Renal cortical epithelial cell (primary cell): ENCODE measurements at places on chromosomes 11 and 22.

GRCh38 chr11:130601764-130602460 is 153.5 kb downstream of the ADAMTS15 start:
- no peak for DNase-seq

GRCh38 chr22:37416389-37416788 is 10.9 kb downstream of the ELFN2 start:
- no peak for DNase-seq

- DNase-seq, result no peak
Measured at GRCh38 chr22:25134451-25134850, 65.2 kb upstream of the CRYBB3 start.

DNA sequence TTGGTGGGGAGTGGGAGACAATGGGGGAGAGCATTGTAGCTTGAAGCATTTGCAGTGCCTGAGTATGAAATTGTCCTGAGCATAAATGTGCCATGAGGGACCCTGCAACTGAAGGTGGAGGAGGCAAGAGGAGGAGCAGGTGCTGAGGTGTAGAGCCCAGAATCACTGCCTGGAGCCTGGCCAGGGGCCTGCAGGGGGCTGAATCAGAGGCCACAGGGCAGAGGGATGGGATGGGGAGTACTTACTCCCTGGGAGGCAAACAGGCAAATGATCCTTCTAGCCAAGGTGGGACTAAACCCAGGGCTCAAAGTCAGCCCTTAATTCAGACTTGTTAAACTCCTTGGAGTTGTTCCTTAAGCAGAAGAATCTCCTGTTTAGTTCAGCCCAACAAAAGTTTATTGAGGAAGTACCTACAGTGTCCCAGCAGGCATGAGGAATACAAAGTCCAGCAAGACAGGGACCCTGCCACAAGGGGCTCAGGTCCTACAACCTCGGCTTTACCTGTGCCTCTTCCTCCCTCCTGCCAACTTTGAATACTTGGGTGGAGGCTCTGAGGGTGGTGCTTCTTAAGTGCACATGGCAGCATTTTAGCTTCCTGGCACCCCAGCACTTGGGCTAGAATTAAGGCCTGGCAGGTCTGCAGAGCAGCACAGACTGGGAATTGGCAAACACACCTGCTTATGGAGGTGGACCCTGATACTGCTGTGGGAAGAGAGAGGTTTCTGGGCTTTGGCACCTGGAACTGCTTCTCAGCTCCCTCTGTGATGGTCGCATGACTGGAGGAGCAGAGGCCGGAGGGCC is 20.0 kb downstream of the MICAL2 start:
- no peak for DNase-seq

GRCh38 chr11:38100836-38101462 is 1502.9 kb upstream of the RAG2 start:
- DNase-seq, result no peak

GRCh38 chr11:44472916-44473315 is 92.5 kb upstream of the CD82 start:
- DNase-seq, result no peak

DNA sequence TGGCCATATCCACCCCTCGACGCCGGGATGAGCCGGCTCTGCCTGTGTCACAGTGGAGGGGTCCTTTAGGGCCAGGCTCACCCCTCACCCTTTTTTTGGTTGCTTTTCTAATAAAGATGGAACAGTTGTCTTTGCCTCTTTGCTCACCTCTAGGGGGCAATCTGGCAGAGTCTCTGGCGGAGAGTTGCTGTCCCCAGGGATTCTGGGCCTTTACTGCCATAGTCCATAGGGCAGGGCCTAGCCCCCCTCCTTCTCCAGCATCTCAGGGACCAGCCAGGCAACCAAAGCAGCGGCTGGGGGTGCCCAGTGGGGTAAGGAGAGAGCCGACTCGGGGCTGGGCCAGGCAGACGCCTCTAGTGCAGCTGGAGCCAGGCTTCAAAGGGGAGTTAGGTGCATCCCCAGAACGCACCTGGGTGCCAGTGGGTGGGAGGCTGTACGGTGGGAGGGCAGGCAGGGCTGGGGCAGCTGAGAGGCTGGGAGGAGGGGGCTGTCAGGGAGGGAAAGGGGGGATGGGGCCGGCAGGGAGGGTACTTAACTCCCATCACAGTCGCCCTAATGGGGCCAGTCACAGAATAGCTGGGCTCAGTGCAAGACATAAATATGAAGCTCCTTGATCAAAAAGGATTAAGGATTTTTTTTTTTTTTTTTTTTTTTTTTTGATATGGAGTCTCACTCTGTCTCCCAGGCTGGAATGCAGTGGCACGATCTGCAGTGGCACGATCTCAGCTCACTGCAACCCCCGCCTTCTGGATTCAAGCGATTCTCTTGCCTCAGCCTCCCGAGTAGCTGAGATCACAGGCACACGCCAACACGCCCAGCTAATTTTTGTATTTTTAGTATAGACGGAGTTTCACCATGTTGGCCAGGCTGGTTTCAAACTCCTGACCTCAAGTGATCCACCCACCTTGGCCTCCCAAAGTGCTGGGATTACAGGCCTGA is 2.5 kb upstream of the SUSD2 start:
- DNase-seq, result no peak

DNA sequence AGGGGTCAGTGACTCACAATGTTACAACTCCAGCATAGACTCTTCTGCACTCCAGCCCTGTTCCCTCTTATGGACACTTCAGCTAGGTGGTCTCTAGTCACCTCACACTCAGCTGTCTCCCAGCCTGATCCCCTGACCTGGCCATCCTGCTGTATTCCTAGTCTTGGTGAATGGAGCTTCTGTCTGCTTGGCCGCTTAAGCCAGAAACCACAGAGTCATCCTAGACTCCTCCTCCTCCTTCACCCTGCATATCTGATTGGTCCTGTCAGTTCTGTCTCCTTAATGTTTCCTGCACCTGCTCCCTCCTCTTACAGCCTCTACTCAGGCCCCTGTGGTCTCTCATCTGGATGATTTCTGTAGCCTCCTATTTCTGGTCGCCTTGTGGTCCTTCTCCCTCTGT is 144.9 kb downstream of the HIPK3 start:
- DNase-seq, result peak; percentile 26

- no peak for DNase-seq
Measured at GRCh38 chr11:94283678-94284077, 20.7 kb upstream of the IZUMO1R start.

DNA sequence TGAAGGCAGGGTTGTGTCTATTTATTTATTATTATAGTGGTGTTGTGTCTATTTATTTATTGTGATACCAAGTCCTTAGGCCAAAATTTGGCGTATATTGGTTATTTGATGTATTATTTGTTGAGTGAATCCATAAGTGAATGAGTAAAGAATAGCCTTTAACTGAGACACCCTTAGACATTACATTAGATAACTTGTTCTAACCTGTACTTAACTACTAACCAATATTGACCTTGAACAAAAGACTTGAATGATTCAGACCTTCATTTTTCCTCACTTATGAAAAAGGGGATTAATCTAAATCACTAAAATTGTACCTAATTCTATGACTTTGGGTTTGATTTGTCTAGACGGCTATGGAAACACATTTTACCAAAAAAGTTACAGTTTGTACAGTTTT is 370.5 kb downstream of the JRKL start:
- no peak for DNase-seq

GRCh38 chr11:3808861-3809623 is 682 bp downstream of the PGAP2 start:
- DNase-seq, result peak; percentile 83

GRCh38 chr22:26656891-26657851 is at the start of gene MIAT:
TSS of gene MIAT (plus strand) at chr22:26657588.
- DNase-seq, result no peak

DNA sequence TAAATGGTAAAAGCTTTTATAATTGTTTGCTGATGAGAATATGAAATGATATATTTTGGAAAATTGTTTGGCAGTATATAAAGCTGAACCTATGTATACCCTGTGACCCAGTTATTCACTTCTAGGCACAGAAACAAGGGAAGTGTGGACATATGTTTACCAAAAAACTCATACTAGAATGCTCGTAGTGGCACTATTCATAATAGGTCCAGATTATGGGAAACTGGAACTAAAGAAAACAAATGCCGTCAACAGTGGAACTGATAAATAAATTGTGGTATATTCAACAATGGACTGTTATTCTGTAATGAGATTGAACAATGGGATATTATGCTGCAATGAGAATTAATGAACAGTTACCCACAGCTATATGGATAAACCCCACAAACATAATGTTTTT is 32.8 kb downstream of the CSTPP1 start:
- no peak for DNase-seq

DNA sequence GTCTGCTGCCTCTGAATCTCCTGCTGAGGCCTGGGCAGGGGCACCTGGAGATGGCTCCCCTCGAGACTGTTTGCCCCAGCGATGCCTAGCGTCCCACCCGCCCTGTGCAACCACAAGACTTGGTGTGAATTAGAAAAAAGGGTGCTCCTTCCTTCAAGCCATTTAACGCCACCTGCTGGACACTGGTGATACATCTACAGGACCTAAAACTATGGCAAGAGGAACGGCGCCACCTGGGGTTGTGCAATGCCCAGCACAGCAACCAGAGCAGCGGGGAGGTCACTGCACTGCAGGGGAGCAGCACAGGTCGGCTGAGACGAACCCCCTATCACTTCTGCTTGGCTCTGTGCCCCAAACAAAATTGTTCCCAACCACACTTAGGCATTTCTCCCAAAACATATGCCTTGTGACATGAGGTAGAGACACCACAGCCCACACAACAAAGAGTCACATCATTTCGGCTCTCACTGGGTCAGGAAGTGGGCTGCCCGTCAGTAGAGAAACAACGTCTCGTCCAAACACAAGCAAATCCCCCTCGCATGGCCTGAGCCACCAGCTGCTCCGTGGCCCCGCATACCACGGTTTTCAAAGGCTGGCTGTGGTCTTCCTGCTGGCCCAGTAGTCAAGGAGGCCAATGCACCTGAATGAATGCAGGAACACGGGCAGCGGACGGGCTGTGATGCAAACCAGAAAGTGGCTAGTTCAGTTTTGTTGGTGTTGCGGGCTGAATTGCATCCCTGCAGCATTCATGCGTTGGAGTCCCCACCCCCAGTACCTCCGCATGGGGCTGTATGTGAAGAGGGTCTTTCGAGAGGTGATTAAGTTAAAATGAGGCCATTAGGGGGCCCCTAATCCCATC is 171.9 kb downstream of the SHANK2 start:
- peak; percentile 70 for DNase-seq

- no peak for DNase-seq
Measured at GRCh38 chr11:6895010-6895409, 2.7 kb upstream of the OR2D2 start.

GRCh38 chr22:43798492-43798891 is 13.6 kb downstream of the EFCAB6 start:
- peak; percentile 87 for DNase-seq

- DNase-seq, result peak; percentile 96
Measured at GRCh38 chr11:9138612-9139579, 47.5 kb upstream of the SCUBE2 start.

- no peak for DNase-seq
Measured at GRCh38 chr22:22694106-22694505, 49.7 kb downstream of the GGTLC2 start.

GRCh38 chr11:28104984-28105383 is 3.0 kb downstream of the KIF18A start:
- DNase-seq, result no peak

- no peak for DNase-seq
Measured at GRCh38 chr22:46317646-46318045, 17.9 kb upstream of the TRMU start.

DNA sequence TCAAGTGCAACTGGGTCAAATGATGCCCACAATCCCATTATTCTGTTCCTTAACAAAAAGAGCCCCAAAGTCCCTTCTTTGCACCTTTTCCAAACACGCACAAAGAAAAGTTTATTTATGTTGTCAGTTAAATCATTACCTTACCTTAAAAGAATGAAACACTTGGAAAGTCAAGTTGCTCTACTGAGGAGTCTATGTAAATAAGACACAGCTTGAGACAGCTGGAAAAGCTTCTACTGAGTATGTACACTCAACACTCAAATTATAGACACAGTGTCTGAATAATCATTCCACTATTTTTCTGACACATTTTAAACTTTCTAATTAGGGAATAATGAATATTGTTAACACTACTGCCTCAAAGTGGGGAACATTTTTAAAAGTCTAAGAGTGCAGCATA is 21.6 kb upstream of the PHLDA2 start:
- DNase-seq, result no peak

DNA sequence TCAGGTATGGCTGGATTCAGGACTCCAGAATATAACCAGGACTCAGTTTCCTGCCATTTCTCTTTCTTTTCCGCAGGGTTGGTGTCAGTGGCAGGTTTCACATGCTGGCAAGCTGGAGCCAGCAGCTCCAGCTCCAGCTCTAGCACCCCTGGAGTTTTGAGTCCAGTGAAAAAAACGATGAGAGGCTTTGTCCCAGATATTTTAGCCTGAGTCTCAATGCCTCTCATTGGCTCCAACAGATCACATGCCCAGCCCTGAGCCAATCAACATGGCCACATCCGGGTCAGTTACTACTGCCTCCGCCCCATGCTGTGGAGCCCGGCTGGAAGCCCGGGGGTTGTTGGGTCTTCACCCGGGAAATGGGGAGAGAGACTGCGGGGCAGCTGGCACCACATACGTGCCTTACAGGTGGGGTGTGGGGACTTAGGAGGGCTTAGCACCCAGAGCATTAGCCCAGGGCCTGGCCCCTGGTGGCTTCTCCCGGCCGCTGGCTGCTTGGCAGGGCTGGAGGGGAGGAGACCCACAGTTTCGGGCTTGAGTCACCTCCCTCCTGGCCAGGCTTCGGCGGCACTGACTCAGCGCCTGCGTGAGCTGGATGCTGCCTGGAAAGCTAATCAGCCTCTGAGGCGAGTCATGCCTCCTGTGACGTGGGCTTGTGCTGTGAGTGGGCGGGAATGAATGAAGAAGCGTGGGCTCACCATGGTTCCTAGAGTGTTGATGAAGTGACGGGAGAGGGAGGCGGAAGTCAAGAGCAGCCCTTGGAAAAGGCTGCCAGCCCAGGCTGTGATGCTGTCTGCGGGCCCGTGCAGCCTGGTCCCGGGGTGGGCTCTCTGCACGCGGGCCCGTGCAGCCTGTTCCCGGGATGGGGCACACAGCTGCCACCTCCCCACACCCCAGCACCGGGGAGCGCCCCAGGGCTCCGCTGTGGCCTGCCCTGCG is 15.3 kb upstream of the MRTFA start:
- peak; percentile 98 for DNase-seq

DNA sequence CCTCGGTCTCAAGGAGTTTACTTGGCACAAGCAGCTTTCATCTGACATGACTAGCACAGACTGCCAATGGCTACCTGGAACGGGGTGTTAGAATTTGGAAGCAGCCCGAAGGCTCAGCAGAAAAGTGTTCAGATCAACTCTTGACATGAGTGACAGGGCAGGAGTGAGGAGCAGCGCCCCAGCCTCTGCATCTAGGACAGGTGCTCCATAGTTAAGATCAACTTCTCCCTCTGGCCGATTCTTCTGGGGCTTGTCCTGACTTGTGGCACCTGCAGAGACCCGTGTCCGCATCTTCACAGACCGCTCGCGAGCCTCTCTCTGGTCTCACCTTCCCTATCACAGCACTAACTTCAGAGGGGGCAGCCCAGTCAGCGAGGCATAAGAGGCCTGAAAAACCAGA is 42.5 kb upstream of the CHKA start:
- DNase-seq, result no peak

DNA sequence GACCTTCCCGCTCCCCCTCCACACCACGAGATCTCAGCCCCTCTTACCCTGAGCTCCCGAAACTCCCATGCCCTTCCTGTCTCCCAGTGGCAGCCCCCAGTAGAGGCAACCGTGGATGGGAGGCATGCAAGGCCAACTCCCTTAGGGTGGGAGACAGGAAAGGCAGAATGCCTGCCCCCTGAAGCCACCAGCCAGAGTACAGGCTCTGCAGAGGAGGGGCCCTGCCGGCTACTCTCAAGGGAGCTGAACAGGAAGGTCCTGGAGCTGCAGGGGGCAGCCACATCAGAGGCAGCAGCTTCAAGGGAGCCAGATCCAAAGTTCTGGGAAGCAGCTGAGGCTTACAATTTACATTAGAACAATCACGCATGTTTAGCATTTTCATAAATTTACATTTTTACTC is 38.3 kb downstream of the PDE2A start:
- DNase-seq, result no peak
